ENCODE measurements at places on chromosomes 5 and 9.

DNA sequence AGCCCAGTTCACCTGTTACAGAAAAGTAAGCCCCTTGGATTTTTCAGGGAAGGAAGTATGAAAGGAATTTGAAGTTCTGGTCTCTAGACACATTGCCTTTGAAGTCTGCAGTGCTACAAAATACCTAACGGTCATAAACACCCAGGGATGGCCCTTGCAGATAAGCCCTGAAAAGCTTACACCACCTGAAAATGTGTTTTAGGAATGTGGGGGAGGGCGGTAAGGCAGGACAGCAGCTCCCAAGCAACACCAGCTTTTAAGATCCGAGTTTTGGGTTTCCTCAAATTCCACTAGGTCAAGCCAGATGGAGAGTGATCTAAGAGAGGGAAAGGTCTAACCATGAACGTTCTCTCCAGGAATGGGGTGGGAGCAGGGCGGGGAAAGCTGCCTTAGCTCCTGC, 114.1 kb upstream of the PANK3 start:
- no peak for DNase-seq

DNA sequence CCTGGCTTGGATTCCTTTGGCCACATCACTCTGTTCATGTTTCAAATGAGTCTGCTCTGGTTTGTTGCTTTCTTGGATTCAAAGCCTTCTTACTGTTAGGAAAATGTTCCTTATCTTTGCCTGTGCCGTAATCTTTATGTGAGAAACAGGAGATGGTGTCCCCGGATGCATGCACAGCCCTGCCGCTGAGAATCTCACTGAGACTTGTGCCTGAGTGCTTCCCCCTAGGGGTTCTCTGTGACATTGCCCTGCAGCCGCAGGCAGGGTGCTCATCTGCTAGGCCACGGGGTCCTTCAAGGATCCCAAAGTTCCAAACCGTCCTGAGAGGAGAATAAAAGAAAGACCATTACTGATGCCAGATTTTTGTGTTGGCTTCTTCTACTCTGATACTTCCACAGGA, 81.4 kb upstream of the ANKRD55 start:
- DNase-seq: no peak

GRCh38 chr5:77845324-77845646, 69.1 kb upstream of the TBCA start:
- no peak for DNase-seq

- no peak for DNase-seq
Observed at GRCh38 chr5:31966936-31967335, 207.2 kb downstream of the GOLPH3 start.

- no peak for DNase-seq
Observed at GRCh38 chr5:137488516-137488915, 10.6 kb downstream of the SPOCK1 start.

DNA sequence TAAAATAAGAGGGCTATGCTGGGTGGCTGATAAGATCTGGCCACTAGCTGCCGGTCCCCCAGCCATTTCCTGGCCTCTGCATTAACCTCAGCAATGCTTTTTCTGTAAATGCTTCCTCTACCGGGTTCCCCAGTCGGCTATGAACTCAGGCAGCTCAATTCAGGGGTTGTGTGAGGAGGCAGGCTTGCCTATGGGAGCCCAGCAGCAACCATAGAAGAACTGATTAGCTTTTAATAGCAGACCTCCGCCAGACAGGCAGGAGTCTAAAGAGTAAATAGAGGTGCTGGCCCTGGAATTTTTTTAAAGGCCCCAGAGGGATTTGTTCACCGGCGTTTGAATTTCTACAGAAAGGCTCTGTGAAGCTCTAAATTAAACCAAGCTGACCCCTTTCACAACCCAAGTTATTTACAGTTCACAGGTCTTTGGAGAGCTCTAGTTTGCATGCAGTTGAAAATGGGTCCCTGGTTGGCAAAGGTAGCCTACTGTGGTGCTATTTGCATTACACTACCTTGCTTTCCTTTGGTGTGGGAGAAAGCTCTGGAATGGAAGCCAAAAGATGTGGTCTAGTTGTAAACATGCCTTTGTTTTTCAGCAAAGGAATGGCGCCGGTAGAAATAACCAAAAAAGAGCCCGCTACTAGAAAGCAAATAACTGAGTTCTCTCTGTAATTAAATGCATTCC, 289.7 kb upstream of the SEMA6A start:
- no peak for DNase-seq

- DNase-seq: no peak
Observed at GRCh38 chr5:35618304-35618636, 607 bp downstream of the SPEF2 start.

DNA sequence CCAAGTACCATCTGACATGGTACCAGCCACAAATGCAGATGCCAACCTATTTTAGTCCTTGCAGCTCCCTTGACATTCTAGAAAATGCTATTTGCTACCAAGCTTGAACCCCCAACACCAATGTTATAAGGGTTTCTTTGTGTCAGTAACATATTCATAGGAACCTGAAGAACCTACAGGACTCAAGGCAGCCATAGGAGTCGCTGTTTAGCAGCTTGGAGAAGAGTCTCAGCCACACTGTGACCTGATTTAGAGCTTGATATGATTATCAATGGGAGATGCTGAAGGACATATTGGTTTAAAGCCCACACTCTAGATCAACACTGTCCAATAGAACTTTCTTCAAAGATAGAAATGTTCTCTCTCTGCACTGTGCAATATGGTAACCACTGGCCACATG, 6.4 kb upstream of the ZFR start:
- DNase-seq: no peak

- no peak for DNase-seq
Observed at GRCh38 chr5:64944868-64945267, 176.1 kb downstream of the CWC27 start.

DNA sequence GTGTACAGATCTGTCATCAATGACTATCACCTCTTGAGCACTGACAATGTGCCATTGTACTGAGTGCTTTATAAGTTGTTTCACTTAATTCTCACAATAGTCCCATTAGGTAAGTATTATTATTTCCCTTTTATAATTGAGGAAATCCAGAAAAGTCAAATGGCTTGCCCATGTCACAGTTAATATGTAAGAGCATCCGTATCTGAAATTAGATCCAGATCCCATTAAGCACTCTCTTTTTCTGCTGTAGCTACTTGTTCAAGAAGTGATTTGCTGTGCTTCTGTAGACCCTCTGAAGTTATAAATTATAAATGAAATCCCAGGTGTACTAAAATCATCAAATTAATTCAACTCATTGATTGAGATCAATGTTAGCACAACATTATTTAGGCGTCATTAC, 94.7 kb downstream of the INIP start:
- no peak for DNase-seq

DNA sequence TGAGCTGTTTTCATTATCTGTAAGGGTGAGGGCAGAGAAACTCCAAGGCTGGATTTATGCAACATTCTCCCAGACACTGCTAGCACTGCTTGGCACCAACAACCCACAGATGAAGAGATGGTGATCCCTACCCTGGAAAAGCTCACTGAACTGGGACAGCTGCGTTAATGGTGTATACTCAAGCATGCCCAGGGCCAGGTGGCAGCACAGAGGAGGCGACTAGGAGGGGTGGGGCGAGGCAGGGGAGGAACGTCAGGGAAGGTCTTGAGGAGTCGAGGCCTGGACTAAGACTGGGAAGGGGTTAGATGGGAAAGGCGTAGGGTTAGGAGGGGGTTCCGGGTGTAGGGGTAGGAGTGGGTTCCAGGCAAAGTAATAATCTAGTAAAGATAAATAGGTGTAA, 73.1 kb upstream of the TBC1D9B start:
- no peak for DNase-seq

GRCh38 chr9:86503314-86503713, 149.1 kb upstream of the TUT7 start:
- DNase-seq: no peak

DNA sequence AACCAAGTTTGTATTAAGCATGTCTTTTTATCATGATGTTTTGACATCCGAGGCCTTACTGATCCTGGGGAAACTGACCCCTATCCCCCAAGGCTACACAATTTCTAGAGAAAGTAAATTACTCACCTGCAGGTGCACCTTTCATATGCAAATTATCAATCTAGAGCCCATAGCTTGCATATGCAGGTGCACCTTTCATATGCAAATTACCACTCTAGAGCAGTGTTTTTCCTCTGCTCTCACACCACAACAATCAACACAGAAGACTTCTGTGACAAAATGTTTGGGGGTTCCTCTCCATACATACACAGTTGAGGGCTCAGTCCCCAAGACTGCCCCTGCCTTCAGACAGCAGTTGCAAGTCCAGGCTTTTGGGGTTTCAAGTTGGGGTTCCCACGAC, 203.7 kb upstream of the RORB start:
- no peak for DNase-seq
